Left lung (tissue), 14 donors: ENCODE measurements at places on chromosomes 4 and X. TPM values are rescaled to one million over a fixed set of nuclear protein-coding genes. Genes with fewer than 3 reads are reported as not detected.

DNA sequence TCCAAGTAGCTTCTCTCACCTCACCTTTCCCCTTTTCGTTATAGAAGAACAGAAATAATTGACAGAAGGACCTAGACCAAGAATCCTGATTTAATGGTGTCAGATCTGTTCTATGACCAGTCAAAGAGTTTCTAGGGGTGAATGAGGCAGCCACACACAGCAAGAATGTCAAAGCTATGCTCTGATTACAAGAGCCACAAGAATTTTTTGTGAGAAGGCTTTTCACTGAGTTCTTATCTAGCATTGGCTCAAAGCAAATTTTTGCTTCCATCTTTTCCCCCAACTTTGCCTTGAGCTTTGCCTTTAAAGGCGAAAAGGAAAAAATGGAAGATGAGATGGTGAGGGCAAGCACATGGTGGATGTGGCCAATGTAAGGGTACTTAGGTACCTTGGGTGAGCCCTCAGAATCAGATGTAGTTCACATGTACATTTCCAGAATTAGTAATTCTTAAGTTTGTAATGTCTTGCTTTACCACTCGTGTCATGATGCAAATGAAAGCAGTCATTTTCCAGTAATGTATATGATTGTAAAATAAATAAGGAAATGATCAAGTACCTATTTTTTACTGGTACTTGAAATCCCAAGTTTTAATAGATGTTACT, 23.5 kb downstream of the FMR1 start:
- H3K4me1 ChIP-seq = no peaks in the 10 kb centered on the region
- no peaks in the 10 kb centered on the region for H3K27me3 ChIP-seq
- H3K4me3 ChIP-seq = no peak overlapping the region

Gene CLIC2
- total RNA-seq = 66.4 TPM

Gene SOWAHD
- total RNA-seq = 2.4 TPM

Gene AR
- 4.3 TPM for total RNA-seq

- H3K27ac ChIP-seq = no peak overlapping the region
- H3K4me1 ChIP-seq = no peaks in the 10 kb centered on the region
- peak; percentile 45 for DNase-seq
- H3K4me3 ChIP-seq = no peak overlapping the region
- no peaks in the 10 kb centered on the region for H3K27me3 ChIP-seq
- H3K36me3 ChIP-seq = no peaks in the 10 kb centered on the region
Measured at GRCh38 chrX:133523081-133523487, 107.8 kb upstream of the GPC4 start.

DNA sequence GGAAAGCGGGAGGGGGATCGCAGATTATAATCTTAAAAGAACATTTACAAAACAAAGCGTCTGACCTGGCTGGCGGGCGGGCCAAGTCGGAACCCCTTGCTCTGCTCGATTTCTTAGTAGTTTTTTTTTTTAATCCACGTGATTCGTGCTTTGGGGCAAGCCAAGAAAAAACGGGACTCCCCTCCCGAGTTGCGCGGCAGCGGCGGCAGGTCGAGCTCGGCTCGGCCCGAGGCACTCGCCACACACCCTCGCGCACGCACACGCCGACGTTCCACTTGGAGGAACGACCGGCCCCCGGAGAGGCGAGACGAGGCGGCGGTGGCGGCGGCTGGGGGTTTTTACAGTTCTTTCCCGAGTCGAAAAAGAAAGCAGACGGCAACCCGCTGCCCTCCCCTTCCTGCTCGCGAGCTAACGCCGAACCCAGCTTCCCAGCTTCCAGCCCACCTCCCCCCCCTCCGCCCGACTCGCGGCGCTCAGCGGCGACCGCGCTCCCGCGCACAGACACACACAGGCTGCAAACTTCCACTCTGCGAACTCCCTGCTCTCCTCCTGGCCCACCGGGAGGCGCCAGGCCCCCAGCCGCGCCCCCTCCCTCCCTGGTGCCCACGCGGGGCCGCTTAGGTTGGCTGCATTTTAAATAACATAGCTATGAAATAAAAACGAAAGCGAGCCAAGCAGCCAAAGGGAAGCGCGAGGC, 1.2 kb downstream of the BCOR start:
- no peak for DNase-seq
- no peaks in the 10 kb centered on the region for H3K36me3 ChIP-seq
- peaks cover 37% of the 10 kb centered on the region for H3K4me1 ChIP-seq
- H3K27me3 ChIP-seq = peaks cover 58% of the 10 kb centered on the region
- peak overlapping the region; percentile 87 for H3K27ac ChIP-seq
- peak overlapping the region; percentile 53 for H3K4me3 ChIP-seq

Gene PFKFB1
- total RNA-seq = 0.47 TPM

Gene SERPINA7
- total RNA-seq = not detected

GRCh38 chr4:9969526-9970398, 51.5 kb downstream of the SLC2A9 start:
- no peaks in the 10 kb centered on the region for H3K27me3 ChIP-seq
- H3K27ac ChIP-seq = no peak overlapping the region
- no peaks in the 10 kb centered on the region for H3K36me3 ChIP-seq

Gene IL13RA1
- total RNA-seq = 87.3 TPM

- DNase-seq = no peak
- H3K27me3 ChIP-seq = no peaks in the 10 kb centered on the region
- no peak overlapping the region for H3K27ac ChIP-seq
- H3K4me3 ChIP-seq = no peak overlapping the region
- no peaks in the 10 kb centered on the region for H3K36me3 ChIP-seq
Measured at GRCh38 chr4:125198916-125199315, 115.8 kb upstream of the FAT4 start.

Gene CENPVL1
- total RNA-seq = not detected

- H3K36me3 ChIP-seq = no peaks in the 10 kb centered on the region
- no peaks in the 10 kb centered on the region for H3K27me3 ChIP-seq
- peak; percentile 38 for DNase-seq
- peak overlapping the region; percentile 90 for H3K27ac ChIP-seq
- peaks cover 9% of the 10 kb centered on the region for H3K4me1 ChIP-seq
- H3K4me3 ChIP-seq = peak overlapping the region; percentile 52
Measured at GRCh38 chrX:81202456-81202819, 536 bp downstream of the SH3BGRL start.

GRCh38 chrX:18721683-18722499, 14.4 kb downstream of the PPEF1 start:
- H3K4me3 ChIP-seq = no peak overlapping the region
- H3K4me1 ChIP-seq = no peaks in the 10 kb centered on the region
- no peaks in the 10 kb centered on the region for H3K27me3 ChIP-seq
- H3K27ac ChIP-seq = no peak overlapping the region

Gene COX7B2
- not detected for total RNA-seq

- peaks cover 19% of the 10 kb centered on the region for H3K4me1 ChIP-seq
- H3K36me3 ChIP-seq = no peaks in the 10 kb centered on the region
- peak overlapping the region; percentile 71 for H3K27ac ChIP-seq
- H3K4me3 ChIP-seq = no peak overlapping the region
- DNase-seq = peak; percentile 94
Measured at GRCh38 chr4:1192091-1192492, 19.7 kb upstream of the SPON2 start.

DNA sequence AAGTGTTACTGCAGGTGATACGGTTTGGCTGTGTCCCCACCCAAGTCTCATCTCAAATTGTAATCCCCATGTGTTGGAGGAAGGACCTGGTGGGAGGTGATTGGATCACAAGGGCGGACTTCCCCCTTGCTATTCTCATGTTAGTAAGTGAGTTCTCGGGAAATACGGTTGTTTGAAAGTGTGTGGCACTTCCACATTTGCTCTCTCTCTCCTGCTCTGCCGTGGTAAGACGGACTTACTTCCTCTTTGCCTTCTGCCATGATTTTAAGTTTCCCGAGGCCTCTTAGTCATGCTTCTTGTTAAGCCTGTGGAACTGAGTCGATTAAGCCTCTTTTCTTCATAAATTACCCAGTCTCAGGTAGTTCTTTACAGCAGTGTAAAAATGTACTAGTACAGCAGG, 65.2 kb upstream of the SLC7A11 start:
- H3K36me3 ChIP-seq = no peaks in the 10 kb centered on the region
- peak overlapping the region; percentile 52 for H3K27ac ChIP-seq
- no peak for DNase-seq
- H3K4me1 ChIP-seq = no peaks in the 10 kb centered on the region
- H3K27me3 ChIP-seq = no peaks in the 10 kb centered on the region

- H3K27ac ChIP-seq = no peak overlapping the region
- H3K36me3 ChIP-seq = no peaks in the 10 kb centered on the region
- no peak for DNase-seq
- H3K4me1 ChIP-seq = no peaks in the 10 kb centered on the region
Measured at GRCh38 chrX:109448282-109448938, 33.5 kb downstream of the GUCY2F start.
